Stimulated activated CD8-positive, alpha-beta memory T cell treated with anti-CD3 and anti-CD28 coated beads, Interleukin-7, amount 100 ng/mL, for 4 hours (primary cell): ENCODE measurements at places on chromosomes 7 and 10.

DNA sequence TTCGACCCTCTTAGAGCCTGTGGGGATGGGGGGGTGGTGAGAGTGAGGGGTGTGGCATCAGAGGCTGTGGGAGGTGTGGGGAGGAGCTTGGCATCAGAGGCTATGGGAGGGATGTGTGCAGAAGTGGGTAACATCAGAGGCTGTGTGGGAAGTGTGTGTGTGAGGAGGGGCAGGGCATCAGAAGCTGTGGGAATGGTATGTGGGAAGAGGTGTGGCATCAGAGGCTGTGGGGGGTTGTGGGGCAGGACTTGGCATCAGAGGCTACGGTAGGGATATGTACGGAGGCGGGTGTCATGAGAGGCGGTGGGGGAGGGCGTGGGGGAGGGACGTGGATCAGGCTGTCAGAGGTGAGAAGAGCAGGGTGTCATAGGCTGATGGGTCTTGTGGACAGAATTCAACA lies 97.4 kb downstream of the SEC23IP start:
- DNase-seq = no peak

DNA sequence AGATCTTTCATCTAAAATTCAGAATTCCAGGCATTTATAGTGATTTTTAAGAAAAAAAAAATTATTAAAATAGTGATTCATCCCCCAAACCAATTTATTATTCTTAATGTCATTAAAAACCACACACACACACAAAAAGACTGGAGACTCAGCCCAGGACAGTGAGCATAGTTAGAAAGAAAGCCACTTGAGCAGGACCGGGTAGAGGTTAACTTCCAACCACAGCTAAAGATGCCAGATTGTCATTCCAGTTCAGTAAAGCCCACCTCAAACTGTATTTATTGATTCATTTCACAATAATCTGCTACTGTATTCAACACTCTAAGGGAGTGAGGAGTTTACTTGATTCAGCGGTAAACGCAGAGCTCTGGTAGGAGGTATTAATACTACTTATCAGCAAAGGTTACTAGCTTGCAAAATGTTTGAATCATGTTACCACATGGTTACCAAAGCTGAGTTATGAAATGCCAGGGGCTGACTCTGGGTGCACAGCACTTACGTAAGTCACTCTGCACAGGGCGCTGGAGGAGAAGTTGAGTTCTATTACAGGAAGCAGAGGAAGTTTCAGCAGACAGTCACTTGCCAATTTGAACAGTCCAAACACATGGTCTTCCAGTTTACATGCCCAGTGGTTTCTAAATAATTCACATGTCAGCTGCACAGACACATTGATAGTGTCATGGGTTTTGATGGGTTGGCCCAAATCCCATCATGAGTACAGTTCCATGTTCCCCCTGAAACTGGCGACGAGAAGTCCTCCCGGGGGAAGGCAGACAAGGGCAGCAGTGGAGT lies 64.6 kb downstream of the KLF6 start:
- DNase-seq = no peak

DNA sequence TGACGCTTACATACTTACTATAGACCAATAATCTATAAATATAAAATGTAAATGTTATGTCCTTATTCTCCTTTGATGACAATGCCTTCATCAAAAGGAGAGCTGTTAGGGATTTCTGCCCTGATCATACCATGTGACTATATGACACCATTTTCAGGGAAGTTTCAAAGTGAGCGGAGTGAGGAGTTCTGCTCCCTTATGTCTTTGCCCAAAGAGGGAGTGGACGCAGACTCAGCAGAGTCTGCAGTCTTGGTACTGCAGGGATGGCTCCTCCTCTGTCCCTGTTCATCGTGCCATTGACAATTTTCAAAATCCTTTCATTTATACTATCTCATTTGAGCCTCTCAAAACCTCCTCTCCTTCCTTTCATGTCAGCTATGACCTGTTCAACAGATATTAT lies 27.9 kb downstream of the HYAL4 start:
- no peak for DNase-seq

DNA sequence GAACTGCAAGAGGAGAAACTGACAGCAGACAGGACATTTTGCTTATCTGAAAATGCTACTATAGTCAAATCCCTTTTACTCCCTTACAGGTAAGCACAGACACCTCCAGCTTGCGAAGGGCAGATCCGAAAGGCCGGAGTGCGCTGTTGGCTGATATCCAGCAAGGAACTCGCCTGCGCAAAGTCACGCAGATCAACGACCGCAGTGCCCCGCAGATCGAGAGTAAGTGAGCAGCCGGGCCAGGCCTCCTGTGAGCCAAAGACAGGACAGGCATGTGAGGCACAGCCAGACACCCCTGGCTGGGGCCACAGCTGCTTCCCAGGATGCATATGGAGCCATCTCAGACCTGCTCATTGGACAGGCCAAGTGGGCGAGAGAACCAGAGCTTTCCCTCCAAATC lies 69.4 kb downstream of the WIPF3 start:
- DNase-seq = no peak

GRCh38 chr7:2072042-2072441 lies 160.7 kb downstream of the MAD1L1 start:
- DNase-seq = no peak

DNA sequence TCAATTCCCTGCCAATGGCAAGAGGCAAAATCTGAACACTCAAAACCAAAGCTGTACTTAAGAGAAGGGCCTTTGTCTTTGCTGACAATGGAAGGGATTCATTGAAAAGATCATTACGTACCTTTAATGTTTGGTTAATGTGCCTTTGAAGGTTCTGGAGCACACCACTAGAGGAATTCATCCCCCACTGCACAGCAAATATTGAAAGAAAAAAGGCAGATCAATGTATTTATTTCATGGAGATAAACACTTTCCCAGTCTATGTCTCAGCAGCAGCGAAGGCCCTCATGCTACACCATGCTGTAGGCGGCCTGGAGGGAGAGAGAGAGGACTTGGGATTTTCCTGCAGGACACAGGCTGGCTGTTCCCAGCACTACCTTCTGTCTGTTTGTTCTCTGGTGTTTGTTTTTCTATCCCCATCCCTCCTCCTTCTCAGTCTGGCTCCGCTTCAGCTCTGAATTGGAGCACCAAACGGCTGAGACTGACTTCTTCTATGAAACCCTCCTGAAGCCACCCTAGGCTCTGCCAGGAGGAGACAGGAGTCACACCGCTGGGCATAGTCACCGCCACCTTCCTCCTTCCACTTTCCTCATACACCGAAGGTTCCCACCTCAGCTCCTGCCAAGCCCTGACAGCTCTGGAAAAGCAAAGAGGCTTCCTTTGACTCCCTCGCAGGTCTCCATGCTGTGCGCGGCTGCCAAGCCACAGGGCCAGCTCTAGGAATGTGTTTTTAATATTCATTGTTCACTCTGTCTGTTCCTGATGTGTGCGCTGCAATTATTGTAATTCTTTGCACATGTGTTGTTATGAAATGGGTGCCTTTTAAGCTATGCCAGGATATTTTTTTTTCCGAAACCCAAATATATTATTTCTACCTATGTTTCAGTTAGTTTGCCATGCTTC lies 301.5 kb downstream of the FZD1 start:
- no peak for DNase-seq

GRCh38 chr10:79397051-79397450 lies 48.4 kb downstream of the ZCCHC24 start:
- DNase-seq = no peak

- no peak for DNase-seq
These were observed 174.3 kb upstream of the RNF32 start for GRCh38 chr7:156466272-156466671.

- DNase-seq = no peak
These were observed 380.5 kb downstream of the SFMBT2 start for GRCh38 chr10:7030134-7030855.

DNA sequence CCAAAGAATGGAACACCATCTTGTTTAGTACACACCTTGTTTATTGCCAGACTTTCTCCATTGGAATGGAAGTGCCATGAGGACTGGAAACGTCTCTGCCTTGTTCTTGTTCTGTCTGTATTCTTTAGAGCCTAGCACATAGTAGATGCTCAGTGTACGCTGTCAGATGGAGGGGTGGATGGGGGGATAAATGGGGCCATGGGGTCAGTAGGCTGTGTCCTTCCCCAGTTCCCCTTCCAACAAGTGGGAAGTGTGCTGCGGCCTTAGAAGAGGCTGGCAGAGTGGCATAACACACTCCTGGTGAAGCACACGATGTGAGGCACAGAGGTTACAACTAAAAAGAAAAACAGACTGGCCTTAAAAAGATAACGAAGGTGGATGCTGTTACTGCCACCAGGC lies 61.9 kb downstream of the TMEM209 start:
- DNase-seq = no peak
